ENCODE measurements at places on chromosomes 6 and 20.

GRCh38 chr6:7479801-7480266 lies 61.6 kb upstream of the DSP start:
- DNase-seq, result no peak

DNA sequence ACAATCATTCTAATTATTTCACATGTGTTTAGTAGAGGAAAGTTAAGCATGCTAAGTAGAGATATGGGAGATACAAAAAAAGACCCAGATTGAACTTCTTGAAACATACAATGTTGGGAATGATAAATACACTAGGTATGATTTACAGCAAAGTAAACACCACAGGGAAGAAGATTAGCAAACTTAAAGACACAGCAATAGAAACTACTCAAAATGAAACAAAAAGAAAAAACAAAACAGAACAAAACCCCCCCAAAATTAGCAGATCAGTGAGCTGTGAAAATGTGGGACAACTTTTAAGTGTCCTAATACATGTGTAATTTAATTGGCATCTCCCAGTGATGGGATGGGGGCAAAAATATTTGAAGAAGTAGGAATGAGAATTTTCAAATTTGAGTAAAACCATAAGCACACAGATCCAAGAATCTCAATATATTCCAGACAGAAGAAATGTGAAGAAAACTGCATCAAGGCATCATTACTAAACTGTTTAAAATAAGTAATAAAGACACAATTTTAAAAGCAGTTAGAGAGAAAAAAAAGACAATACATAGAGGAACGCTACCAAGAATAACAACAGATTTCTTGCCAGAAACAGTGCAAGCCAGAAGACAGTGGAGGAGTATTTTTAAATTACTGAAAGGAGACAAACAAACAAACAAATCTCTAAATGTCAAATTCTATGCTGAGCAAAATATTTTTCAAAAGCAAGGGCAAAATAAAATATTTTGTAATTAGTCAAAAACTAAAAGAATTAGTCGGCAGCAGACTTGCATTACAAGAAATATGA lies 473.7 kb downstream of the QKI start:
- DNase-seq, result no peak

DNA sequence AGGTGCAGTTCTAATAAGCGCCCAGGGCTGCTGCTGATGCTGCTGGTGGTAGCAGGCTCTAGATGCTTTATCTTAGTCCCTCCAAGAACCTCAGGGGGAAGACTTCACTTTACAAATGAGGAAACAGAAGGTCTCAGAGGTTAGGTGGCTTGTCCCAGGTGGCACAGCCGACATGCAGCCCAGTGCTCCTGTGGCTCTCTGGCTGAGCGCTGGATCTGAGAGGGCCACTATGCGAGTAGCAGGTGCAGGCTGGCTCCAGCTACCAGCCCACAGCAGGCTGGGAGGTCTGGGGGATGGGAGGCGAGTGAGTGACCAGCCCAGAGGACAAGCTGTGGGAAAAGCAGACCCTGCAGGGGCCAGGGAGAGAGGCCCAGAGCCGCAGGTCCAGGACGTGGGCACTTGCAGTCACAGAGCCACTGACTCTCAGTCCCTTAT lies 90.9 kb downstream of the PRND start:
- no peak for DNase-seq

DNA sequence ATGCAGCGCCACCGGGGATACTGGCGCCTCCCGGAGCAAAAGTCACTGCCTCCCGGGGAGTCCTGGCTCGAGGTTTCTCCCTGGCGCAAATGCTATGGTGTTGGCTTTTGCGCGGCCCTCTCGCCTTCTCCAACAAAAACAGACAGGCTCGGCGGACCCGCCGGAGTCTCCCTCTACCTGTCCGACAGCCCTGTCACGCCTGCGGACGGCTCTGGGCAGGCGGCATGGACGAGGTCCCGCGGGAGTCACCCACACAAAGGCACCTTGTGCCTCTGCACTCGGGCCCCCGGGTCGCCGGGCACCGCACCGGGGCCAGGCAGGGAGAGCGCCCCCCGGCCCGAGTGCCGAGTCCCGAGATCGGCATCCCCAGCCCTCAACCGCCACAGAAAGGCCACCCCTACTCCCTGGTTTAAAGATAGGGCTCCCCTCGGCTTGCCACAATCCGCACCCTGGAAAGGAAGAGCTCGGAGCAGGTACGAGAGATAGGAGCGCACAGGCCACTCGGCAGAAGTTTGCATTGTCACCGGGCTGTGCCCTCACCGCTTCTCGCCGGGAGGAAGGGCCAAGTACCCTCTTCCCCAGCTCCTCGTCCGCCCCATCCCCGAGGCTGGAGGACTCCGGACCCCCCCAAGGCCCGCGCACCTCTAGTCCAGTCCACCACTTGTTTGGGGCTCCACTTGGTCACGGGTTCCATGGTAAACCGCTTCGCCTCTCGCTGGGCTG lies 903 bp downstream of the CNKSR3 start:
- no peak for DNase-seq

GRCh38 chr6:38783443-38784228 lies 68.5 kb downstream of the DNAH8 start:
- no peak for DNase-seq

GRCh38 chr6:73460056-73460455 lies 1.5 kb upstream of the MTO1 start:
- no peak for DNase-seq

DNA sequence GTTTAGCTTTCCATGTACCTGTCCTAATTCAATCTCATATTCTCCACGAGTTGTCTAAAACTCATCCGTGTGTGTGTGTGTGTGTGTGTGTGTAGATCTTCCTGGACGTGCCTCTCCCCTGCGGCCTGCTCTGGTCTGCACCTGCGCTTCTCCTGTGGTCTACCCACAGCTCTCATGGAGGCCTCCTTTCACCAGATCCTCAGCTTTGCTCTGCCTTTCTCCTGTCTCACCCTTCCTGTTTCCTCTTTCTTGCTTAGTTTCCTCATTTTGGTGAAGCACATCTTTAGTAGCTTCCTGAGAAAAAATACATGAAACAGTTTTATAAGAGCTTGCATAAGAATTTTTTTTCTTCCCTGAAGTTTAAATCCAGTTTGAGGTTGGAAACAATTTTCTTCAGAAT lies 18.1 kb downstream of the SLX4IP start:
- DNase-seq, result no peak

- no peak for DNase-seq
Observed at GRCh38 chr6:33017694-33018353, 8.4 kb upstream of the HLA-DOA start.

DNA sequence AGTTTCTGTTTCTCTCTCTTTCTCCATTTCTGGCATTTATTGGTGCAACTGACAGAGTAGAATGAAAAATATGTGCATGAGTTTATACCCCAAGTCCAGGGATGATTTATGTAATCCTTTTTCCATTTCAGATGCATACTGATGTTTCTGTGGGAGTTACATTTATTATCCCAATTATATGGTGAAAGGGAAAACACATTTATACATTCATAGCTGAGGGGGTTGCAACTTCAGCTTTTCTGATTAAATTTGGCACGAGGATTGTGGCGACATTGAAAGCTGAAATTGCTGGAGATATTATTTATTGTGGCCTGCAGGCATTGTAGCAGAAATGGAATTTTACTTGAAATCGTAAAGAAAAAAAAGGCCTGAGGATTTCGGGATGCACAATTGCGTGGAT lies 31.5 kb upstream of the FNDC1 start:
- DNase-seq, result no peak

- DNase-seq, result no peak
Observed at GRCh38 chr6:167566711-167567141, 241.8 kb downstream of the TTLL2 start.

DNA sequence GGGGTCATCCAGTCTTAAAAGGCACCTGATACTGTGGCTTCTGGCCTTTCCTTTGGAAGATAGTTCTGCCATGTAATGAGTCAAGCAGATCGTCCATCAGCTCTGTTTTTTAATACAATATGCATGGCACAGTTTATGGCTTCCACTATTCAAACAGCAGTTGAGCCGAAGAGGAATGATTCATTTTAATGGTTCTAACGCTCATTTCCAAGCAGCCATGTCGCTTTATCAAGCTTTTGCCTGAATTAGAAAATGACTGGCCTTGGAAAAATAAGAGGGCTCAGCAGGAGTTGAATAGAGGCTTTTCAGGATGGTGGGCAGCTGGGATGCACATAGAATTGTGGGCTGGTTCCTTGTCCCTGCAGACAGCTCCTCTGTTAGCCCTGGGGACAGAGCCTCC lies 138.1 kb downstream of the SOBP start:
- DNase-seq, result no peak

DNA sequence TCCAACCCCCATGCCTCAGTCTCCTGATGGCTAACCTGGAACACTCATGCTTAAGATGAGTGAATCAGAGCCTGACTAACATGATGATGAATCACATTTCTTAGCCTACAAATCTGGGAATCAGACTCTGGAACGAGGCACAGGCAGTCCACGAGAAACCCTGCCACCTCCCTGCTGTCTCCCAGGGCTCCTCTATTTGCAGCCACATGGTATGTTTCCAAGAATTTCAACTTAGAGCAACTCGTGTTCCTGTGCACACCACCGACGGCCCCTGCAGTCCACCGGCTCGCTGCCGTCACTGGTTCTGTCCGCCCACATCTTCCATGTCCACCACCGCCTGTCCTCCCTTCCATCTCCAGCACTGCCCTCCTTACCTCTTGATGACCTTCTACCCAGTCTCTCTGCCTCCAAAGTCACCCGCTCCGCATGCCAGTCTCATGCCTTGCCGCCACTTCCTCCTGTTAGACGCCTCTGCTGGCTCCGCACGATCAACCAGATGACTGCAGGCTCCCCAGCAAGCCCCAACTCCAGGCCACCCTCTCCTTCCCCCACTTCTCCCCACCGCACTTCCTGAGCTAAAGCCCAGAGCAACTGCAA lies 87.6 kb downstream of the AGPAT4 start:
- DNase-seq, result no peak

DNA sequence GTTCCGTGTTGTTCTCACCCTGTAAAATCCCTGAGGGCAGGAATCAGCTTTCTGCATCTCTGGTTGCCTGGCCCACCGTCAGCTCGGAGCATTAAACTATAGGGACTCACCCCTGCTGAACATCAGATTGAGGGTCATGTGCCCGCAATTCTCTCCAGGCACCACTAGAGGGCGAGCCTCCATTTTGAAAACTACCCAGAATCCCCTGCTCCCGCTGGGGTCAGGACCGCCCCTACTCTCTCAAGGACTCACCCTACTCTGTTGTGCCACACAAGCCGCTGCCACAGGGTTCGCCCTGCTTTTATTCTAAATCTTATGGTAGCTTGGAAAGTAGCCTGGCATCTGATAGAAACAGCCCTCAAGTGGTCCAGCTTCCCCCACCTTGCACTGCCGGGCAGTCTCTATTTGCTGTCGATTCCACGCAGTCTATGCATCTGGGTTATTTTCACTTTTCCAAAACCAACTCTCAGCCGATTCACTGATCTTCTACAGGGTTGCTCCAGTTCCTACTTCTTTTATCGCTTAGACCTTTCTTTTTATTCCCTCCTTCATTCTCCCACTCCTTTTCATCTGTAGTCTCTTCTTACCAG lies 244.1 kb upstream of the QKI start:
- DNase-seq, result no peak

DNA sequence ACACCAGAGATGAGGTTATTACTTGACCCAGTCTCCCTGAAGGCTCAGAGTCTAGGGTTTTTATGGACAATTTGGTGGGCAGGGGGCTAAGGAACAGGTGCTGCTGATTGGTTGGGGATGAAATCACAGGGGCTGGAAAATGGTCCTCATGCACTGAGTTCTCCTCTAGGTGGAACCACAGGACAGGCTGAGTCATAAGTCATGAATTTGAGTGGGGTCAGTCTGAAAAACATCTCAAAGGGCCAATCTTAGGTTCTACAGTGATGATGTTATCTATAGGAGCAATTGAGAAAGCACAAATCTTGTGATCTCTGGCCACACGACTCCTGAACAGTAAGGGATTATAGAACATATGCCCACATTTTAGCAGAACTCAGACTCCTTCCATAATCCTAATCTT lies 5.9 kb upstream of the MRS2 start:
- no peak for DNase-seq

GRCh38 chr6:119313937-119314884 lies 35.4 kb downstream of the MAN1A1 start:
- DNase-seq, result no peak

DNA sequence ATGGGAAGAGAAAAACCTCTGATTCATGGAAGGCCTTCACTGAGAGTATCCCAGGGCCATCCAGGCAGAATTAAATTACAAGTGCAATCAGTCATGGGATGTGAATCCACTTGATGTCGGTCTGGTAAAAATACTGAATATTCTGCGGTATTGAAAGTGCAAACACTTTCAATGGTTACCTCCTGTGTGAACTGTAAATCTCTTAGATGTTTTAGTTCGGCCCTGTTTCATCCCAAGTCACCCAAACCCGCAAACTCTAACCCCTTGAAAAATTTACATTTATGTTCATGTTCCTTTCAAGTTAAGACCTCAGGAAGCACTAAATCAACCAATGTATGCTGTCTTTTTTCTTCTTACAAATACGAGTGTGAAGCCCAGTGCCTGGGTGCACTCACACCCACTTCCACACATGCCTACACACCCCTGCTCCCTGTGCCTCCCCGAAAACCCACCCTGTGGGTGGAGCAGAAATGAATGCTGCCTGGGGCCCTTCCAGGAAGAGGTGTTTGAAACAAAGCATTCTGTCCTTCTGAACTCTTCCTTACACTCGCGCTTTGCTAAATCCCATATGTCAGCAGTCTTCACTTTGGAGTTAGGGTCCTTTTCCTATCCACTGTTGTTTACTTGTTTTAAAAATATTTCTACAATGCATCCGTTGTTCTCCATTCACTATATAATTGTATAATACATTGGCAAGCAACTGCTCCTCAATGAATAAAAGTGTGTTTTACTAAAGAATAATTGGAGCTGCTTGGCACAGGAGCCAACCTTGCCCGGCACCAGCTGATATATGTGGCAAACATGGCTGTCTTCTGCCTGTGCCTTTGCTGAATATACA lies 62.7 kb downstream of the FYN start:
- no peak for DNase-seq

- no peak for DNase-seq
Observed at GRCh38 chr6:166520905-166521834, 65.3 kb downstream of the RAMACL start.

DNA sequence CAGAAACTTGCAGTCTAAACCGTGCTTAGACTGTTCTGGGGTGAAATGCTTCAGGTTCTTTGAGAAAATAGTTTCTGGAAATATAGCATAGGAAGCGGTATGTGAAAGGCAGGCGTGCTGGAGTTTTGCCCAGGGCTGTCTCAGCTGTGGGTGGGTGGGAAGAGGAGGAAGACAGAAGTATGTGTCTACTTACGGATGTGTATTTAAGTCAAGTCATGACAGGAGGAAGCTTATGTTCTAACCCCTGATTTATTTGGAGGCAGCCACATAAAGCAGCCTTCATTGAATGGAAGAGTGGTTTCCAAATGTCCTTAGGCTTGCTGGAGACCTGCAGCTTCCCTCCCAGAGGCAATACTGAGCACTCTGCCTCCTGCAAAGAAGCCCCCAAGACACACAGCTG lies 345.8 kb upstream of the PRND start:
- DNase-seq, result no peak

DNA sequence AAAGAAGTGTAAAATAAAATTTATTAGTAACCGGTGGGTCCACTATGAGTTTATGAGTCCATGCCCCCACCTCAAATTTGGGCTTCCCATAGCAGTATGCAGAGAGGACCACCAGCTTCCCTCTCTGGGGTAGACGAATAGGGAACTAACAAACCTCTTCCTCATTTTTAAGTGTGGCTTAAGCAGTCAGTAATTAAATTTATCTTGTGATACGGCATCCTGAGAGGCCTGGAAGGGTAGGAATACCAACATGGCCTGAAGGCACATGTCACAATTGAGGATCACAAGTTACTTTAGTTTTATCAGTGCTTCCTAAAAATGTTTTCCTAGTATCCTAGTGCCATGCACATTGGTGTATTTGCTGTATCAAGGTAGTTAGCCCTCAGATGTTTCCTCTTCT lies 239.9 kb downstream of the HIVEP2 start:
- no peak for DNase-seq

All from stimulated activated CD4-positive, alpha-beta T cell treated with anti-CD3 and anti-CD28 coated beads, Interleukin-1b, Interleukin-23, amount 100 ng/mL, for 1 hour (primary cell).